ENCODE measurements at places on chromosomes 2 and 18.

DNA sequence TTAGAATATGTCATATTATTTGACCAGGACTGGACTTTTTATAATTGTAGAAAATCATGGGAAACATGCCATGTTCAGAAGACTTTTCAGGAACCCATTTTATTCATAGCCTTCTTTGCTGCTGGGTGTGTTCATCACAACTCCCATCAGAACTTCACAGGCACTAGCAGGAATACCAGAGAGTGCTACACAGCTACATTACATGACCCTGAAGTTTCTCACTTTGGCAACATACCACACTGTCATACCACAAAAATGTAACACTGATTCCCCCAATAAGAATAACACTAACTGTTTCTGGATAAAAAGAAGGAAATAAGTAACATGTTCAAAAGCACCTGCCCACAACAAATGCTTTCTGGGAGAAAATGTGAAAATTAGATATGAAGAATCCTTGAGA lies 405.4 kb downstream of the CDH2 start:
- DNase-seq: no peak

GRCh38 chr2:174312581-174313234 lies 22.0 kb upstream of the SP9 start:
- no peak for DNase-seq

GRCh38 chr2:73070643-73071359 lies 711 bp downstream of the SFXN5 start:
- DNase-seq: no peak

DNA sequence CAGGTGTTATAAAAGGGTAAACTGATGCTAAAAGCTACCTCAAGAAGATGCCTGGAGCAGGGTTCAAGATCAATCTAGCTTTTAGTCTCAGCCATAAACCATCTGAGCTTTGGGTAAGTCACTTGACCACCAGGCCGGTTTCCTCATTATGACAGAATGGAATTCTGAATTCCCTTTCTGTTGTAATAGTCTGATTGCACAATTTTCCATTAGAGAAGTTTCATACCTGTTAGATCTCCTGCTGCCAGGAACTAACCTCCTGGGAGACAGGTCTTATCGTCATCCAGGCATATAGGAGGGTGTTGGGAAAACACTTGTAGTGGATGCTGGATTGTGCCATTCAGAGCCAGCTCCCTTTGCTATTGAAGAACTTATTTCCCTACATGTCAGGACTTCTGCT lies 272.5 kb downstream of the TDRD15 start:
- no peak for DNase-seq

DNA sequence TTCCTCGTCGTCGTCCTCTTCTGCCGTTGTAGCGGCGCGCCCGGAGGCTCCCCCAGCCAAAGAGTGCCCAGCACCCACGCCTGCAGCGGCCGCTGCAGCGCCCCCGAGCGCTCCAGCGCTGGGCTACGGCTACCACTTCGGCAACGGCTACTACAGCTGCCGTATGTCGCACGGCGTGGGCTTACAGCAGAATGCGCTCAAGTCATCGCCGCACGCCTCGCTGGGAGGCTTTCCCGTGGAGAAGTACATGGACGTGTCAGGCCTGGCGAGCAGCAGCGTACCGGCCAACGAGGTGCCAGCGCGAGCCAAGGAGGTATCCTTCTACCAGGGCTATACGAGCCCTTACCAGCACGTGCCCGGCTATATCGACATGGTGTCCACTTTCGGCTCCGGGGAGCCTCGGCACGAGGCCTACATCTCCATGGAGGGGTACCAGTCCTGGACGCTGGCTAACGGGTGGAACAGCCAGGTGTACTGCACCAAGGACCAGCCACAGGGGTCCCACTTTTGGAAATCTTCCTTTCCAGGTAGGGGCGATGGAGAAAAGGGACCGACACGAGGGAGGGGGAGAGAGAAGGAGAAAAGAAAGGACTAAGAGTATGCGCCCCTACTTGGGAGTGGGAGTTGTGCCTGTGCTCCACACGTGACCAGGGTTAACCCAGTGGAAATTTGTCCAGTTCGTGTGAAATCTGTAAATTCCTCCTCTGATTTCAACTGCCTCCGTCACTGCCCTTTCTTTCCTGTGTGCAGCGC lies 800 bp downstream of the HOXD13 start:
- DNase-seq: no peak

- DNase-seq: no peak
Observed at GRCh38 chr2:105328281-105329196, 996 bp downstream of the TGFBRAP1 start.

DNA sequence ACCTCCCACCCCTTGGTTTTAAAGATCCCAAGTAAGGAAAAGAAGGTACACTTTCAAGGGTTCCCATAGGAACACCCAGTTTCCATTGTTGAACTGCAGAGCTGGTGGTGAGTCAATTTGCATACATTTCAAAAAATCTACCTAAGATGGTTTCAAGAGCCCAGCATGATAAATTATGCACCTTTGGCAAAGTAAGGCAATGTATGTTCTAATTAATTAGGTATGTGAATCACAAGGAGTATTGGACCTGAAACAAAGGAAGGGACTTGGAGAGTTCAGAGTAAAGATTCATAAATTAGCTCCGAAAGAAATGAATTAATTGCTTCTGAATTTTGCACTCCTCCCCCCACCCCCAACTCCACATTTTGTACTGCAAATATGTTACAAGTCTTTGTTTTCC lies 459.7 kb downstream of the LRATD1 start:
- peak; percentile 12 for DNase-seq

DNA sequence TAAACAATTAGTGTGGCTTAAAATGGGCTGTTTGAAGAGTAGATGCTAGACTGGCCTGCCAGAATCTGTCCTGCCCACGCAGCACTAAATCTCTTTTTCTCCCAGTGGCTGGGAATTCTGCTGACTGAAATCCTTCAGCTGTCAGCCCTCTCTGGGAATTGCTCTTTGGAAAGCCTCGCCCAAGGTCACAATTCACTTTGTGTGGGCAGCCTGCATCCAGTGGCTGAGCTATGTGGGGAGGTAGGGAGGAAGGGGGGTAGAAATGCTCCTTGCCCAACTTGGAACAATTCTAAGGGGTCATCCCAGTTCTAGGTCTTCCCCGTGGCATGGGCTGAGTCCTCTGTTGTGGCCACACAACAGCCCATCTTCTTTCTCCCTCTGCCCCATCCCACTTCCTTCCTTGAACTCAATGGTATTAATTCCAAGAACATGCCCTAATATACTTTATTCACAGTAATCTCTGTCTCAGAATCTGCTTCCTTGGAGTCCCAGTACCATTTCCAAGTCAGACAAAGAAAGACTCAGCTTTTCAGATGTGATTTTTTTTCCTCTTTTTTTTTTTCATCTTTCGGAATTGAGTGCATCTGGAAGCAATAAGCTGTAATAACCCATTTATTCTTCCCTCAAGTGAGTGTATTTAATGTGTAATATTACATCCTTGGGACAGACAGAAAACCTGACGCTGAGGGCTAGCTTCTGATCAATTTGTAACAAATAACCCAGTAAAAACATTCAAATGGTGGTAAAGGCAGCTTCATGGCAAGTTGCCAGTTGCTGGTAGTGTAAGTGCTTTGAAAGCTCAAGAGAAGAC lies 189.4 kb downstream of the GPD2 start:
- DNase-seq: no peak

GRCh38 chr2:52034706-52035105 lies 1002.8 kb upstream of the NRXN1 start:
- DNase-seq: no peak

DNA sequence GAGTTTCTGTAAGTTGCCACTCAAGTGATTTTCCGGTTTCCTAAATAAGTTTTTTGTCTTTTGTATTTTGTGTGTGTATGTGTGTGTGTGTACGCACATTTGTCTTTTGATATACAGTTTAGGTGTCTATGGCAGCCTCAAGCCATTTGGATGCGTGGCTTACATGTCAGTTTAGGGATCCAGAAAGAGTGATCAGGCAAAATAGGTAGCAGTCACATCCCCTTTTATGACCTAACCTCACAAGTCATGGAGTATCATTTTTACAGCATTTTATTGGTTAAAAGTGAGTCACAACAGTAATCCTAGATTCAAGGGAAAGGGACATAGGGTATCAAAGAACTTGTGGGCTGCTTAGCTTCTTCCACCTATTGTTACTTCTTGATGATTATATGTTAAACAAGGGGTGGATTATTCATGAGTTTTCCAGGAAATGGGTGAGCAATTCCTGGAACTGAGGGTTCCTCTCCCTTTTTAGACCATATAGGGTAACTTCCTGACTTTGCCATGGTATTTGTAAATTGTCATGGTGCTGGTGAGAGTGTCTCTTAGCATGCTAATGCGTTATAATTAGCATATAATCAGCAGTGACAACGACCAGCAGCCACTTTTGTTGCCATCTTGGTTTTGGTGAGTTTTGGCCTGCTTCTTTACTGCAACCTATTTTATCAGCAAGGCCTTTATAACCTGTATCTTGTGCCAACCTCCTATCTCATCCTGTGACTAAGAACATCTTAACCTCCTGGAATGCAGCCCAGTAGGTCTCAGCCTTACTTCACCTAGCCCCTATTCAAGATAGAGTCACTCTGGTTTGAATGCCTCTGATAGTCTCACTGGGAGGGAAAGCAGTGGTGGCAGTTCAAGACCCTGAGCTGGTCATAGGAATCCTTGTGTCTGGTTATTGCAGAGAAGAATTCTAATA lies 8.6 kb upstream of the SOCS6 start:
- DNase-seq: no peak

DNA sequence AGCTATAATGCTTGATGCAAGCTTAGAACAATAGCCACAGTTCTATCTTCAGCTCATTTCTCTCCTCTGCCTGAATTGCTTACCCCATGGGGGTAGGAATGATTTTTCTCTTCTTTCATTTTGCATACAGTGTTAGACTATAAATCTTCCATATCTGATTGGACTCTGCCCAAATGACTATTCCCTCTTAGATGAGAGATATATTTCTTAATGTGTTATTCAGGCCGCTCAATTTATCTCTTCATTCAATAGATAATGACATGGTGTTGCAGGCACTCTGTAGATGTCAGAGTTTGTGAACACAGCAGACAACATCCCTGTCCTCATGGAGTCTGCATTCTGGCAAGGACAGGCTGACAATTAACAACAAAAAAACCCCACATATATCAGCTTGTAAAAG lies 443.7 kb upstream of the CELF4 start:
- no peak for DNase-seq

DNA sequence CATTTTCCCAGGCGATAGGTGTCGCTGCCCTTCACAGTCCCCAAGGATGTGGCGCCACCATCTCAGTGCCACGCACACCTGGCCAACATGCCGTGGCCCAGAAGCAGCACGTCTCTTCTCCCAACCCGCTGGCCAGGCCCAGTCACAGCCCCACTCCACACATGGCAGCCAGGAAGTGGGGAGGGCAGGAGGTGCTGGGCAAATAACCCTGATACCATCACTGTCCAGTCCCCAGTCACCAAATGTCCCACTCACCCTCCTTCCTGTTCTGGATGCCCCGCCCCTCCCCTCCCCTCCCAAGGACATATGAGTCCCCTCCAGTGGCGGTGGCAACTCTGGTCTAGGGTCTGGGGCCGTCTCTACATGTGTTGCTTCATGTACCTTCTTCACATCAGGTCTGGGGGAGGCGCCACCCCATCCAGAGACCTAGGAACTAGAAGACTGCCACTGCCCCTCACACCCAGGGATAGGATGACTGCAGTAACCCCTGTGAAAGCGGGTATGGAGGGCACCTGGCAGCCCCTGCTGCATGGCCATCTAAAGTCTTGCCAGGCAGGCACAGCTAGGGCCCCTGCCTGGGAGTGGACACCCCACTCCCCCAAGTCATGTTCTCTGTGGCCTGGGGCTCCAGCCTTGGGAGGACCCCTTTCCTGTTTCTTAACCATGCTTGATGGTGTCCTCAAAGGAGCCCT lies 7.3 kb upstream of the CAPN10 start:
- no peak for DNase-seq

- no peak for DNase-seq
Observed at GRCh38 chr2:106175086-106175850, 18.8 kb downstream of the UXS1 start.

DNA sequence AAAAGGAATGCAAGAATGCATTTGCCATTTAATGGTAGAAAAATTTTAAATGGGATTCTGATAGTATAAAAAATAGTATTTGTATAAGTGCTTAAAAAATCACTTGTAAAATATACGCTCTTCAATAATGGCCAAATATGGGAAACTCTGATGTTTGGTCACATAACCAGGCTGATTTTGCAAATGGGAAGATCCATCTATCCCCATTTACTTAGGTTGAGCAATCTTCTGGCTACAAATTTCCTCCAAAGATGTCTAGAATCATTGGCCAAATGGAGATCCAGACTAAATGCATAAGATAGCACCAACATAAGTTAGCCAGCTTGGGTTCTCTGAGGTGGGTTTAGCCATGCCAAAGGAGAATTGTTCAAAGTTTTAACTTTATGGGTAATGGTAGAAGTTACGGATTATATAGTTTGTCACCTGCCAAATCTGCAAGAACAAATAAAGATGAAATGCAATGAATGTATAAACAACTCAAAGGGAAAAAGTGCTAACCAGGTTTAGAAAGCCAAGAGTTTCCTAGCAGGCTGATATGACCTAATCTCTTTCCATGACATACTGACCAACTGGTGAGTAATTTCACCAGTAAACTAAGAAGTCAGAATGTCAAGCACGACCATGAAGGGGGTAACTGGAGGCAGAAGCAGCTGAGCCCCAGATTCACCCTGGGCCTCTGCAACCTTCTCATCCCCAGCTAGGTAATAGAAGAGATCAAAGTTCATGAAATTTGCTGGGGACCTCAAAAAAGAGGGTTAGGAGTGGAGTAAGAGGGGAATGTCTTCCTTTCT lies 10.0 kb downstream of the RHOB start:
- no peak for DNase-seq

- no peak for DNase-seq
Observed at GRCh38 chr18:28281400-28281799, 104.5 kb upstream of the CDH2 start.

- no peak for DNase-seq
Observed at GRCh38 chr2:200587007-200587616, 1.3 kb downstream of the AOX1 start.

GRCh38 chr2:220365023-220365422 lies 737.6 kb downstream of the SLC4A3 start:
- peak; percentile 13 for DNase-seq

DNA sequence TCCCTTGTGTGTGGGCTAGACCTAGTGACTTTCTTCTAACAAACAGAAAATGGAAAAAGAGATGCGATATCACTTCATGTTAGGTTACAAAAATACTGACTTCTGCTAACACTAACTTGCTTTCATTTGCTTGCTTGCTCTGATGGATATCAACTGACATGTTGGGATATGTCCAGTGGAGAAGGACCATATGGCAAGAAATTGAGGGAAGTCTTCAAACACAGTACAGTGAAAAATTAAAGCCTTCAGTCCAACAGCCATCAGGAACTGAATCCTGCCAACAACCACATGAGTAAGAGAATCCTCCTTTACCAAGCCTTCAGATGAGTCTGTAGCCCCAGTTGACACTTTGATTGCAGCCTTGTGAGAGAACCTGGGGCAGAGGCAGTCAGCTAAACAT lies 143.9 kb downstream of the MAIP1 start:
- no peak for DNase-seq

- DNase-seq: no peak
Observed at GRCh38 chr2:46549166-46549844, 69.9 kb downstream of the TMEM247 start.

DNA sequence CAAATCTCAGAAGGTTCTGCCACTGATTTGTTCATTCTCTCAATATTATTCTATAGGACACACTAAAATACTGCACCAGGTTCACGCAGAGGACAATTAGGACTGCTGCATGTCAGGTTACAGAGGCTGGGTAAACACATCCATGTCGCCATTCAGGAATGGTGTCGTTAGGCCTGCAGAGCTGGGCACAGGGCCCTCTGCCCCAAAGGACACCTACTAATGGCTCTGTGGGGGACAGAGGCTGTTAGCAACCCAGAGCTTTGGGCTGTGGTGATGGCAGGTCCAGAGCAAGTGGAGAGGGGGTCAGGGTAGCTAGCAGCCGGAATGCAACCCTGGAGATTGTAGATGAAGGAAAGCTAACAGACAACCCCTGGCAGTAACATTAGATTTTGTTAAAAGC lies 115.9 kb downstream of the TTC32 start:
- no peak for DNase-seq
